GM19239 (cell line): ENCODE measurements at places on chromosomes 11 and 22.

GRCh38 chr11:10443721-10444235 is 11.3 kb upstream of the AMPD3 start:
- no peak for DNase-seq

DNA sequence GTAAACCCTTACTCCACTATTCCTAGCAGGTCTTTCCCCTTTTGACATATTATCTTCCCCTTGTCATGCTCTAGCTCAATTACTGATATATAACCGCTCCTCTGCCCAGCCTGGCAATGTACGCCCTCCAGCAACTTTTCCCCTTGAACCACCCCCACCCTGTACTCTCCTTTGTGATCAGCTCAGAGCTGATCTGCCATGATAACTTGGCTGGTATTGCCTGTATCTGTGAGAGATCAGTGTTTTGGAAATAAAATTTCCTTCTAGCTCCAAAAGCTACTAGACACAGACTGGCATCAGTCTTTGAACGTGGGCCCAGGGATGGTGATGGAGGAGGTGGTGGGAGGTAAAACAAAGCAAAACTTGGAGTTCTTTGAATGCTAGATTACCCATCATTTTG is 42.9 kb downstream of the DIXDC1 start:
- DNase-seq = no peak

- DNase-seq = peak; percentile 44
Observed at GRCh38 chr11:110026858-110027626, 66.2 kb upstream of the ZC3H12C start.

DNA sequence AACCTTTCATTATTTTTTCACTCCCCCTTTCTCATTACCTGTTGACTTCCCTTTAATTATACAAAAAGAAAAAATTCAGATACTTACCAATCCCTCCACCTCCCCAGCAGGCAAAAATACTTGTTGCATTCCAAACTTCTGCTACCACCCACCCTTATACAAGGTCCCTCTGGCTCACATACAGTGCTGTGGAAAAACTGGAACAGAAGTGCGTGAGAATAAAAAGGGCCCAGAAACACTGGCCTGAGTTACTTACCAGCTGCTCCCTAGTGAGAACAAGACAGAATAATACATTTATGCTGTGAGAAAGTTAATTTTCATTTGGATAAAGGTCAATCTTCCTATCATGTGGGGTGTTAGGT is 46.9 kb upstream of the RAPSN start:
- no peak for DNase-seq

DNA sequence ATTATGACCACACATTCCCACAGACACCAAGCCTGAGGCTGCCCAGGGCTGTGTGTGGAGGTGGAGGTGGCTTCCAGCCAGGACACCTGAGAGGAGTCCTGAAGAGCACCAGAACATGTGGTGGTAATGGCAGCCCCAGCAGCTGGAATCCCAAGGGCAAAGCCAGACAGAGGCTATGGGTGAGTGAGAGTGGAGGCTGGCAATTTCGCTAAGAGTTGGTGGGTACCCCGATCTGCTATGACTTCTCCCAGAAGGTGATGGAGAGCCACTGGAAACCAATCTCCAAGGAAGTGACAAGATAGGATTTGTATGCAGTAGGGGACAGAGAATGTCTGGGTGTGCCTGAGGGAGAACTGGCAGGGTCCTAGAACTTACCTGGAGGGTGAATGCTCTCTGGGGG is 69.3 kb upstream of the CLTCL1 start:
- DNase-seq = no peak

DNA sequence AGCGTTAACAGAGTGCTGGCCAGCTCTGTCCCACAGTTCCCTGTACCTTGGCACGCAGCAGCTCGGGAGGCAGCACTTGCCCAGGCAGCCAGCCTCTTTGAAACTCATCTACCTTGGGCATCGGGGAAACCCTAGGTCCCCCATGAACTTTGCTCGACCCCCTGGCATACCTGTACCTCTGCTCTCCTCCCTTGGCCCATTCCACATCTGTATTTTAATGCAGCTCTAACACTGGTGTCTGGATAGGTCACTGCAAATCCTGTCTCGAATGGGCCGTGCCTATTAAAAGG is 304.1 kb downstream of the TBC1D22A start:
- DNase-seq = no peak

GRCh38 chr11:65102142-65103095 is 6.4 kb downstream of the VPS51 start:
- DNase-seq = no peak

GRCh38 chr11:127825183-127825582 is 762.2 kb downstream of the ETS1 start:
- no peak for DNase-seq

GRCh38 chr11:85182441-85183387 is 444.4 kb downstream of the DLG2 start:
- no peak for DNase-seq

- DNase-seq = no peak
Observed at GRCh38 chr11:78161346-78161745, 21.9 kb upstream of the ALG8 start.

DNA sequence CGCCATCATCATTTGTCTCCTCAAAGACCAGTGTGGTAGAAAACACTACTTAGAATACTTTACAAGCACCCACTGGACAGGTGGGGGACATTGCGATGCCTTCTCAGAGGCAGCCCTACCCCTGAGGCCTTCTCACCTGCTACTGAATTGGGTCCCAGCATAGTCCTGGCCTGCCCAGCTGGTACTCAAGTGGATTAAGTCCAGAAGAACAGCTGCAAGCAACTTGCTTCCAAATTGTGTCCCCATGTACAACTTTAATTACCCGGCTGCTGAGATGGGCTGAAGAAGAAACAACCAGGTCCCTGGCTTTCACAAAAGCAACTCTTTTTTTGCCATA is 12.3 kb downstream of the ABTB2 start:
- no peak for DNase-seq

DNA sequence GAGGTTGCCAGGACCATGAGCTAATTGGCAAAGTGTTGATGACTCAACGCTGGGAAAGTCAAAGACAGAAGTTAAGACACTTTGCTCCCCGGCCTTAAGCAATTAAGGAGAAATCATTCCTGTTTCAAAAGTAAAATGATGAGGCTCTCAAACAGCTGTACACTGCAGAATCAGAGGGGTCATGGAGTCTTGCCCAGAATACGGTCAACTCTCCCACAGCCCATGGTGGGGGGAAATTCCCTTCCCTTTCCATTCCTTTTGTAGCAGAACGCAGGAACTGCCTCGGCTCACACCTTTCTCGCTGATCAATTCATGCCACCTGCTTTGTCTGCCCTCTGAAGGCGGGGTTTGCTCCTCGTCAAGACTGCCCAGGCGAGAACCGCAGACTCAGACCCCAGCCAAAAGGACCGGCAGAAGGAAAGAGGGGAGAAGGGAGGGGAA is 52.8 kb downstream of the MN1 start:
- DNase-seq = no peak

DNA sequence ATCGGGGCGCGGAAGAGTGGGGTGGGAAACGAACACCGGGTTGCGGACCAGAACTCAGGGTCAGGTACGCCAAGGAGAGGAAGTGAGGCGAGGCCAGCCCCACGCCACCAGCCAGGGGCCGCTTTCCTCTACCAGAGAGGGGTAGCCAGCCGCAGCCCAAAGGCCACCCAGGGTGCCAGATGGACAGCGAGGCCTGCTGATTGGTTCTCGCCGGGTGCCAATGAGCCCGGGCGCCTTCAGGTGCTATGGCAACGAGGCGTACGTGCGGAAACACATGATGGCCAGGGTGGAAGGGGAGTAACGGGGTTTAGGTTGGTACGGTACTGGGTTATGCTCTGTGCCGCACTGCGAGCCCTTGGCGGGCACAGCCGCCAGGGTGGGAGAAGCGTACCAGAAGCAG is 128.9 kb downstream of the SERGEF start:
- DNase-seq = no peak

DNA sequence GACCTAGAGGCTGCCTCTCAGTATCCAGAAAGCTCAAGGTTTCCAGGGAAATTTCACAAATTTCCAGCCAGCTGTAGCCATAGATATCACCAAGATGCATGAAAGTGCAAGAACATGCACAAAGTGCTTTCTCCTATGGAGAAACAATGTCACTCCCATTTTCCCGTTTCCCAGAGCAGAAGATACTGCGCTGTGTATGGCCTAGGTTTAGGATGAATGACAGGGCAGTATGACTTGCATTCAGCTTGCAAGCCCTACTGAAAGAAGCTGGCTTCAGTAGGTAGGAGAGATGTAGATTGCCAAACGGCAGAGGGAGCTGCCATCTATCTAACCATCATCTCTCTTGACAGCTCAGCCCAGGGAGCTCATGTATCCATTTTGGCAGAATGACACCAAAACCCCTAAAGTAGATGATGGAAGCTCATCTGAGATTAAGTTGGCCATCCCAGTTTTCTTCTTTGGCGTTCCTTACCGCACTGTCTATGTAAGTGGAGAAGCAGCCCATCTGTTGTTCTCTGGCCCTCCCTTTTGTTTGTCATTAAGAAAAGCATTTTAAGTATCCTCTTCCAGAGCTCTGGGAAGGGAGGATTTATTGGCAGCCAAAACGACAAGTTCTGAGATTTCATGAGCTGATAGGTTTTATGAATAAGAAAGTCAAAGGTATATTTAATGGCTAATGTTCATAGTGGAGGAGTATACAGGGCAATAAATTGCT is 4.6 kb downstream of the TECTA start:
- no peak for DNase-seq

DNA sequence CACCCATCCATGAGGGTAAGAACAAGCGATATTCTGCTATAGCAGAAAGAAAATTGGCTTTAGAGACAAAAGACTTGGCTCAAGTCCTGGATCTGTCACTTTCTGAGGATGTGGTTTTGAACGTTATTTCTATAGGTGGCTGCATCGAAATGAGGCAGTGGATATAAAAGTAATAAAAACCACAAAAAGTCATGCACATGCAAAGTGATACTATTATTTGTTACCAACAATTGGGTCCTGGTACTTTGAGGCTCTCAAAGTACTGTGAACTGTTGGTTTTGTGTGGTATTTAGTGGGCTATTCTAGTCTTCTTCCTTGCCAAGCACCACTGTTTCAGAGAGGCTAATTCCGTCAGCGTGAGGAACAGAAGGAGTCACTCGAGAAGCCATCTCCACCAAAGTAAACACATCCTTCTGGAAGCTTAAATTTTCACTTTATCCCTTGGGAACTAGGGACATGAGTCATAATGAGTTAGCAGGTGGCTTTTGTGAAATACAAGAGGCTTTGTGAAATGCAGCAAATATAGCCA is 13.1 kb downstream of the UBASH3B start:
- no peak for DNase-seq

DNA sequence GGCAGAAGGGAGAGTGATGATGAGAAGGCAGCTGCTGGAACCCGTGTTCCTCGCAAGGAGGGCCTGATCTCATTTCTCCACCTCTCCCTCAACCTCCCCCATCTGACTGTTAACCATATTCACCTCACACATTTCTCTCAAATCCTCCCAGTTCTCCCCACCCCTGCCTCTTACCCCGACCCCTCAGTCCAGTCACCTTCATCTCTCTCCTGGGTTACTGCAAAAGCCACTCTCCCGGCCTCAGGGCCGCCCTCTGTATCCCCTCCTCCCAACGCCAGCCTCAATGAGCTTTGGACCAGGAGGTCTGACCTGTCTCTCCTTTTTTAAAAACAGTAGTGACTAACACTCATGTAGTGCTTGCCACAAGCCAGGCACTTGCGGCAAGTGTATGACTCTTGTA is 29.5 kb upstream of the LMO1 start:
- no peak for DNase-seq

GRCh38 chr11:116061322-116061721 is 557.1 kb upstream of the CADM1 start:
- no peak for DNase-seq

- DNase-seq = no peak
Observed at GRCh38 chr22:35198738-35199137, 58.6 kb upstream of the HMGXB4 start.

- no peak for DNase-seq
Observed at GRCh38 chr11:101188801-101189200, 59.2 kb upstream of the PGR start.

DNA sequence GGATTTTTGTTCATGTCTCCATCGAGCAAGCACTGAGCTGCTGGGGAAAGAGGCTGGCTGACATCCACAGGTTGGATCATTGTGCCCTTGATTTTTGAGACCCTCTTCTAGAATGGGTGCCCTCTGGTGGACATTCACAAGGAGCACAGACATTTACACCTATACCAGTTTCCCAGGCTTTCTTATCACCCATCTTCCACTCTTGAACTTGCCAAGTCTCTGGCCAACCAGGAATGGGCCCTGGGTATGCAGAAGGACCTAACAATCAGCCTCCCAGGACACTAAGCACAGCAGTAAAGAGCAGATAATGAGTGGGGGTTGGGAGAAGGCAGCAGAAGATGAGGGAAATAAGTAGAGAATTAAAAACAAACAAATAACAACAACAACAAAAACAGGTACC is 5.7 kb upstream of the INTS4 start:
- no peak for DNase-seq

- DNase-seq = no peak
Observed at GRCh38 chr11:110886288-110886970, 174.2 kb upstream of the ARHGAP20 start.

DNA sequence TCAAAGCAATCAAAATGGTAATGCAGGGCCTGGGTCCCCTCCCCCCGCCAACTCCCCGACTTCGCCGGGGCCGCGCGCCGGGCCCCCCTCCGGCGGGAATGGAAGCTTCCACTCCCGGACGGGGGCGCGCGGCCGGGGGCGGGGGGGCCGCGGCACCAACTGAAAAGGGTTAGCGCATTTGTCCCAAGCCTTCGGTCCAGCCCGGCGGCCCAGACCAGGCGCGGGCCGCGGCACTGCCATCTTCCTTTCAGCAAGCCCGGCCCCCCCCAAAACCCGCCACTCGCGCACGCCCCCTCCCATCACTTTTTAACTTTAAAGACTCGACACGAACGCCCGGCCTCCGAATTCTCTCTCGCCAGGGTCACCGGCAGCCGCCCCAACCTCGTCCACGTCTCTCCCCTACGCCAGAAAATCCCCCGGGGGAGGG is 2.8 kb downstream of the PHF21B start:
- no peak for DNase-seq

- no peak for DNase-seq
Observed at GRCh38 chr11:76892306-76892705, 31.6 kb downstream of the ACER3 start.

GRCh38 chr11:9808943-9809342 is 145.1 kb downstream of the SWAP70 start:
- DNase-seq = no peak

- DNase-seq = no peak
Observed at GRCh38 chr11:17887779-17888178, 125.1 kb downstream of the SERGEF start.

DNA sequence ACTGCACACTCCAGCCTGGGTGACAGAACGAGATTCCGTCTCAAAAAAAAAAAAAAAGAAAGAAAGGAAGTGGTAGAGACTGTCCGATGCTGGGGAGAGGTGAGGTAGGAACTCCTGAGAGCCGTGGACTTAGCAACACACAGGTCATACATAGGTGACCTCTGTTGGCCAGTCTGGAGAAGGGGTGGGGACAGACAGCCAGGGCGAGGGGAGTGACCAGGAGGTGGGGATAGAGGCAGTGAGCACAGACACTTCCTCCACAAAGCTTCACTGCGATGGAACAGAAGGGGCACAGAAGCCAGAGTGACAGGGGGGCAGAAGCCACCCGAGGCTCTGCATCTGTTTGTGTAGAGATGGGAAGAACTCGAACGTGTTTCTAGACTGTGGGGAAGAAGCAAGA is 47.1 kb downstream of the MYH9 start:
- DNase-seq = no peak
